ENCODE measurements at places on chromosomes 2 and 18.

GRCh38 chr2:168765401-168765800 is 37.0 kb upstream of the NOSTRIN start:
- no peak for DNase-seq

- no peak for DNase-seq
Observed at GRCh38 chr2:192124571-192124970, 70.2 kb downstream of the TMEFF2 start.

- no peak for DNase-seq
Observed at GRCh38 chr2:141187075-141187439, 943.8 kb downstream of the LRP1B start.

GRCh38 chr2:195572895-195573683 is 83.9 kb upstream of the SLC39A10 start:
- no peak for DNase-seq
